NB4 (cell line): ENCODE measurements at places on chromosomes 12 and 14.

DNA sequence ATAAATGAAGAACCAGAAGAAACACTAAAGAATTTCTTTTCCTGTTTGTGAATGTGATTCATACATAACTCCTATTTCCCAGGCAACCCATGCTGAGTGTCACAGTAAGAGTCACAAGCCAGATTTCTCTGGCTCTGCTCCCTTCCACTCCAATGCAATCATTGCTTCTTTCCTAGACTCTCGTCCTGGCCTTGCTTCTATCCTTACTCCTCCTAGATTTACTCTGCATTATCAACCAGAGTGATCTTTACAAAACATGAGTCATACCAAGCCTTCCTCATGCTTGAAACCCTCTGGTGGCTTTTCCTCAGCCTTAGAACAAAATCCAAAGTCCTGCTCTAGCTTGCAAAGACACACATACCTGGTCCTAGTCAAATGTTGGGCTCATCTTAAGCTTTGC, 13.3 kb downstream of the IL22 start:
- peak; percentile 19 for DNase-seq

- DNase-seq: no peak
Measured at GRCh38 chr12:20800160-20800559, 10.3 kb upstream of the SLCO1B3 start.

GRCh38 chr12:119901670-119902069, 24.6 kb upstream of the CIT start:
- no peak for DNase-seq

- peak; percentile 1 for DNase-seq
Measured at GRCh38 chr12:10497602-10498001, 8.1 kb upstream of the EIF2S3B start.

- DNase-seq: no peak
Measured at GRCh38 chr14:89912667-89913211, 41.8 kb downstream of the EFCAB11 start.
